ENCODE measurements at places on chromosomes 1 and 21.
A peak's percentile ranks its signal among the peaks of the same experiment; 100 is the strongest.

DNA sequence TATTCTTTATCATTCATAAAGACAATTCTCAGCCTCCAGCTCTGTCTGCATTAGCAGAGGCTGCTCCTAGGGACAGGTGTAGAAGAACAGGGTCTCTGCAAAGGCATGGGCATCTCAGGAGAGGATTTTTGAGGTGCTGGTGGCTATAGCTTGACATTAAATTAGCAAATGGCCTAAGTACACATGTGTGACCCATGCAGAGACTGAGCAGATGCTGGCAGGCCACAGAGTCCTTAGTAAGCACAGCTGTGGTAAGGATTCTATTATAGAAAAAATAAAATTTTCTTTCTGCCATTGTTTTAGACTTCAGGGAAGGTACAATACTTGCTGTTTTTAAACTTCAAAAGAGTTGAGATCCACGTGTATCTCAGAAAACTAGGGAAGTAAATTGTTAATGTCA is 177.5 kb upstream of the DUSP10 start:
- DNase-seq: no peak

DNA sequence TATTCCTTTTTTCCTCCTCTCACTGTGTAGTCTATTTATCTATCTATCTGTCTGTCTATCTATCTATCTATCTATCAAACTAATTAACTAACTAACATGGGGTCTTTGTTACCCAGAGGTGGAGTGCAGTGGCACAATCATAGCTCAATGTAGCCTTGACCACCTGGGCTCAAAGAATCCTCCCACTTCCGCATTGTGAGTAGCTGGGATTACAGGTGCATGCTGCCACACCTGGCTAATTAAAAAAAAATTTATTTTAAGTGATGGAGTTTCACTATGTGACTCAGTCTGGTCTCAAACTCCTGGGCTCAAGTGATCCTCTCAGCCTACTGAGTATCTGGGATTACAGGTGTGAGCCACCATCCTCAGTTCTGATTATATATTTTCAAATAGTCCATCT is 71.4 kb downstream of the CCDC18 start:
- no peak for DNase-seq

- no peak for DNase-seq
These were observed 23.7 kb downstream of the NMNAT2 start for GRCh38 chr1:183394435-183394834.

GRCh38 chr1:66247415-66248208 is 286.3 kb upstream of the SGIP1 start:
- DNase-seq: no peak

- DNase-seq: peak; percentile 76
These were observed 120.4 kb upstream of the GREM2 start for GRCh38 chr1:240732390-240732789.

DNA sequence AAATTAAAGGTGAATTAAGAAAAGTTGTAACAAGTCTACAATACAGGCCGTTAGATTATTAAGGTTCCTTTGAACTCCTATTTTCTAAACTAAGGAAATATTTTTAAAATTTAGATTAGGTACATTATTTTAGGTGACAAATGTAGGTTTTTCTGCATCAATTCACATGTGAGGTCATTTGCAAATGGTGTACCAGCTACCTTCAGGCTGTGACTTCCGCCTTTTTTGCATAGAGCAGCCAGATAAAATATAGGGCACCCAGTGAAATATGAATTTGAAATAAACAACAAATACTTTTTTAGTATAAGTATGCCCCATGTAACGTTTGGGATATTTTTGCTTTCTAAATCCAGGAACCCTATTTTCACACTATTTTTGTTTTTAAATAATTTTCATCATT is 544.0 kb downstream of the LMO4 start:
- DNase-seq: no peak

DNA sequence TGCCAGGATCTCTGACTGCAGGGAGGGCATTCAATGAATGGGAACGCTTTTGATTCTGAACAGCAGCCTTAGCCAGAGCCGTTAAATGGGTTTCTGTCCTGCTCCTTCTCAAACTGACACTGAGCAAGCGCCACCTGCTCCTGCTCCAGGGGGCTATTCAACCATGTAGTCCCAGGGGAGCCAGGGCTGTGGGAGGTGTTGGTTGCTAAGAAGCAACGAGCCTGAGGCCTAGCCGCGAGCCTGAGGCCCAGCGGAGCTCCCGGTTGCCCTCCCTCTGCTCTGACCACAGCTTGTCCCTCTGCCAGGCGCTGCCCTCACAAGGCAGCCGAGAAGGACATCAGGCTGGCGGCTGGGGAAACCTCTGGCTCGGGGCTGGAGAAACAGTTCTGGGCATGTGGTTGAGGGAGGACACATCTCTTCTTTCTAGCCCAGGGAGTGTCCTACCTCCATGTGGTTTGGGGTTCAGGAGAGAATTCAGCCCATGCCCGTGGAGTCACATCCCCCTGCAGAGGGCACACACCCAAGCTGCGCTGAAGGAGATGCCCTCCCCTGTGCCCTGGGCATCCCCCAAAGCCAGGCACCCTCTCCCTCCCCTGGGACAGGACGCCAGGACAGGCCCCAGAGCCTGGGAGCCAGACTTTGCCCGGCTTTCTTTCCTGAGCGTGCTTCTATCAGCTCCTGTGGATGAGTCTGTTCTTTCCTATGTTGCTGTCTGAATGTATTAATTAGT is 18.0 kb downstream of the PCP4 start:
- DNase-seq: peak; percentile 32
